ENCODE measurements at places on chromosomes 5 and 9. TPM values are rescaled to one million over a fixed set of nuclear protein-coding genes. Genes with fewer than 3 reads are reported as not detected.

The PAEP gene
- not detected for total RNA-seq

The SMIM15 gene
- 11.3 TPM for total RNA-seq

The SLC6A3 gene
- 0.07 TPM for total RNA-seq

The TMEM252 gene
- not detected for total RNA-seq

The REEP5 gene
- 77.1 TPM for total RNA-seq

The PCDHGA5 gene
- 11.5 TPM for total RNA-seq

The NUTM2F gene
- not detected for total RNA-seq

The PPP3R2 gene
- total RNA-seq = not detected

The WNK2 gene
- 31.9 TPM for total RNA-seq

The SLC6A18 gene
- total RNA-seq = not detected

The TMC1 gene
- 0.95 TPM for total RNA-seq

The SUSD3 gene
- 15.6 TPM for total RNA-seq

DNA sequence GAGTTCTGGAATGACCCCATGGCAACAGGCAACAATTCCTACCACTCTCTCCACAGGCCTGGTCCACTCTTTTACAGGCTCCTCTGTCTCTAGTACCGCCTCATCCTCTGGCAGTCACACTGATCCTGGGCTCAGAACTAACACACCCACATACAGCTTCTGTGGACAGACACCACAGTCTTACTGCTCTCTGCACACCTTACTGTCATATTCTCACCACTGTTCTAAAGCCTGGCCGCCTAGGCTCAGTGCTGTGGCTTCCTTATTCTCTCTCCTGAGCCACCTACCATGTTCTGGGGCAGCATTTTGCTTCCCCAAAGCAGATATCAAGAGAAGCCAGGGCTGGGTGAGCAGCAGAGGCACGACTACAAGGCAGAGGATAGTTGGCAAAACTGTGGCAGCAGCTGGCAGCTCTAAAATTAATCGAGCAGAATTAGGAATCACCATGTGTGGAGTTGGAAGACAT is 14.8 kb downstream of the REEP5 start:
- no peak for DNase-seq
- H3K36me3 ChIP-seq = no peaks in the 10 kb centered on the region
- no peak overlapping the region for H3K4me3 ChIP-seq
- peaks cover 4% of the 10 kb centered on the region for H3K4me1 ChIP-seq

DNA sequence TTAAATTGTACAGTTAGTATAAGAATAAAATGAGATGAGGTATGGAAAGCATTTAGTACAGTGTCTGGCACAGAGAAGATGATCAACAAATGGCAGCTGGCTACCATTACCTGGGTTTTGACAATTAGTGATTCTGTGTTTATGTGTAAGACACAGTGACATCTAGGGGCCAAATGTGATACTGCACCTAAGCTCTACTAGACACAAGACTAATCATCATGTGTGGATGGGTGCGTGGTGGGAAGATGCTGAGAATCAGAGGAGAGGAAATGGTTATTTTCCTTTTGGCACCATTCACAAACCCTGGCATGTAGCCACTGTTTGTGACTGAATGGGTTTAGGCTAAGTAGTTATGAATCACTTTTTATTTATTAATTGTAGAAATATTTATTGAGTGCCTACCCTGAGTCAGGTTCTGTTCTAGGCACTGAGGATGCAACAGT is 109.8 kb upstream of the TBC1D2 start:
- no peak overlapping the region for H3K27ac ChIP-seq
- DNase-seq = no peak
- H3K4me3 ChIP-seq = no peak overlapping the region
- no peaks in the 10 kb centered on the region for H3K4me1 ChIP-seq

DNA sequence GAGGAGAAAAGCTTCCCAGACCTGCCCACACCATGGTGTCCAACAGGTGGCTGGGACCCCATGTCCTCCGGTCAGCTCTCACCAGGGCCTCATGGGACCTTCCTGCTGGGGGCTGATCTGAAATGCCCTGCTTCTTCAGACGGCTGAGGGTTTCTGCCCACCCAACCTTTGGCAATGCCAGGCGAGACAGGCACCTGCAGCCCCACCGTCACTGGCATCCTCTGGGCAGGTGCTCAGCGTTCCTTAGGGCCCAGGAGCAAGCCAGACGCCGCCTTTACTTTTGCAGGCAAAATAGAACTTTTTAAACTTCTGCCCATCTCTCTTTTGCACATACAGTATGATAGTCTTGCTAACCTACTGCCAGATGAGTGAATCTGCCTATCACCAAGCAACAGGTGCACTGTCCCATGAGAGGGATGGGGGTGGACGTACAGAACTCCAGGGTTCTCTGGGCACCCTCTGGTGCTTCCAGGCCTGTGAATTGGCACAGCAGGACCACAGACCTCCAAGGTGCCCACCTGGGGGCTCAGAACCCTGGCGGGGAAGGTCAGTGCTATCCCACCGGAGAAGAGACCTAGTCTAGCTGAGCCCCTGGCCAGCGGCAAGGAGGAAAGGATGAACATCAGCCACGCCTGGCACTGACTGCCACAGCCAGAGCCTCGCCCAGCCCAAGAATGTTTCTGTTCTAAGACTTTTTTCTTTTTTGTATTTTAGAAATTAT is 7.5 kb downstream of the OBP2B start:
- H3K4me1 ChIP-seq = no peaks in the 10 kb centered on the region
- no peak overlapping the region for H3K27ac ChIP-seq
- no peak for DNase-seq
- H3K4me3 ChIP-seq = no peak overlapping the region
- H3K27me3 ChIP-seq = no peaks in the 10 kb centered on the region

DNA sequence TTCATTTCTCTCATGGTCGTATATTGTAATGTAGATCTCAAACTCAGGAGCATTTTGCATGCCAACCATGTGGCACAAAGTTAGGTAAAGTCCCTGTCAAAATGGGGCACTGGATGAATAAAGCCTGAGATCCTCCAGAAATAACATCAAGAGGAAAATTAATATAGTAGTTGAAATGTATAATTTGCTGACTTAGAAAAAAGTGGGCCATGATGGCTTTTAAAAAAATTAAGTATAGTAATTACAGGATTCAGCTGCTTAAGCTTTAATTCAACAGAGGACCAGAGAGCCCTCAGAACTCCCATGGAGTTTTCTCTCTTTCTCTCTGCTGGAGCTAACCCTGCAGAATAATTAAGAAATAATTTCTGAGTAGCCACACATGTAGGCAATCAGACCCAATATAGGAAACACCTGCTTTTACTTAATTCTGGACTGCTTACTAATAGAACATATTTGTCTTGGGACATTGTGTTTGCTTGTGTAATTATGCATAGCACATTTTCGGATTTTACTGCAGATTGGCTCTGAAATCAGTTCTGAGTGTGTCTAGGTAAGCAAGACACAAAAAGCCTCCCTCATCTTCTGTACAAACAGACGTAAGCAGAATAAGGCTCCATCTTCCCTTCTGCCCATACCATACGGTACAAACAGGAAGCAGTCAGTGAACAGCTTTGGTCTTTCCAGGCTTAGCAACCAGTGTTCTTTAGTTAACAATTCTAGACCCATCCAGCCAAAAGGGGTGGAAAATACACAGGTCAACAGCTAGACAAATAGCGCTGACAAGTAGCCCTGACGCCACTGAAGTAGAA is 26.5 kb upstream of the PCSK1 start:
- H3K27me3 ChIP-seq = no peaks in the 10 kb centered on the region
- no peak for DNase-seq
- no peaks in the 10 kb centered on the region for H3K4me1 ChIP-seq
- H3K4me3 ChIP-seq = no peak overlapping the region

- H3K36me3 ChIP-seq = no peaks in the 10 kb centered on the region
- no peak overlapping the region for H3K27ac ChIP-seq
- H3K4me1 ChIP-seq = no peaks in the 10 kb centered on the region
- DNase-seq = no peak
- no peak overlapping the region for H3K4me3 ChIP-seq
Observed at GRCh38 chr9:137900584-137901310, 23.2 kb downstream of the CACNA1B start.

GRCh38 chr5:137935190-137935589 is 45.9 kb downstream of the PKD2L2 start:
- H3K27me3 ChIP-seq = no peaks in the 10 kb centered on the region
- no peak for DNase-seq
- H3K4me3 ChIP-seq = no peak overlapping the region
- no peaks in the 10 kb centered on the region for H3K36me3 ChIP-seq
- no peak overlapping the region for H3K27ac ChIP-seq
- no peaks in the 10 kb centered on the region for H3K4me1 ChIP-seq

DNA sequence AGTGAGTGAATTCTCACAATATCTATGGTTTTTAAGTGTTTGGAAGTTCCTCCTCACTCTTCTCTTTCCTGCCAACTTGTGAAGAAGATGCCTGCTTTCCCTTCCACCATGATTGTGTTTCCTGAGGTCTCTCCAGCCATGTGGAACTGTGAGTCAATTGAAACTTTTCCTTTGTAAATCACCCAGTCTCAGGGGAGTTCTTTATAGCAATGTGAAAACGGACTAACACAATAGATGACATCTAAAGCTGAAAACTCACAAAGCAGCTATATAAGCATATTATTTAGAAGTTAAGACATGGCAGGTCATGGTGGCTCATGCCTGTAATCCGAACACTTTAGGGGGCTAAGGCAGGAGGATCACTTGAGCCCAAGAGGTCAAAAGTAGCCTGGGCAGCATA is 130.2 kb downstream of the ARRDC3 start:
- no peaks in the 10 kb centered on the region for H3K4me1 ChIP-seq
- DNase-seq = no peak
- H3K36me3 ChIP-seq = no peaks in the 10 kb centered on the region
- H3K27ac ChIP-seq = no peak overlapping the region
- no peaks in the 10 kb centered on the region for H3K27me3 ChIP-seq
- H3K4me3 ChIP-seq = no peak overlapping the region

- no peaks in the 10 kb centered on the region for H3K27me3 ChIP-seq
- H3K36me3 ChIP-seq = no peaks in the 10 kb centered on the region
- no peaks in the 10 kb centered on the region for H3K4me1 ChIP-seq
- no peak overlapping the region for H3K4me3 ChIP-seq
Observed at GRCh38 chr5:147538236-147538635, 28.4 kb upstream of the DPYSL3 start.

DNA sequence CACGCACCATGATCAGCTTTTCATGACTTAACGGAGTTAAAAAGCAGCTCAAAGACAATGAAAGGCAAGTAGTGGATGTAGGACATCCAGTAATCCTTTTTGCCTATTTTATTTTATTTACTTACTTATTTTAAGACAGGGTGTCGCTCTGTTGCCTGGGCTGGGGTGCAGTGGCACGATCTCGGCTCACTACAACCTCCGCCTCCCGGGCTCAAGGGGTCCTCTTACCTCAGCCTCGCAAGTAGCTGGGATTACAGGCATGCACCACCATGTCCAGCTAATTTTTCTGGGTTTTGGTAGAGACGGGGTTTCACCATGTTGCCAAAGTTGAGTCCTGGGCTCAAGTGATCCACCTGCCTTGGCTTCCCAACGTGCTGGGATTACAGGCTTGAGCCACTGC is 148.9 kb downstream of the DAB2IP start:
- no peaks in the 10 kb centered on the region for H3K4me1 ChIP-seq
- DNase-seq = no peak
- no peak overlapping the region for H3K4me3 ChIP-seq
- H3K36me3 ChIP-seq = no peaks in the 10 kb centered on the region
- H3K27ac ChIP-seq = no peak overlapping the region
- H3K27me3 ChIP-seq = no peaks in the 10 kb centered on the region

DNA sequence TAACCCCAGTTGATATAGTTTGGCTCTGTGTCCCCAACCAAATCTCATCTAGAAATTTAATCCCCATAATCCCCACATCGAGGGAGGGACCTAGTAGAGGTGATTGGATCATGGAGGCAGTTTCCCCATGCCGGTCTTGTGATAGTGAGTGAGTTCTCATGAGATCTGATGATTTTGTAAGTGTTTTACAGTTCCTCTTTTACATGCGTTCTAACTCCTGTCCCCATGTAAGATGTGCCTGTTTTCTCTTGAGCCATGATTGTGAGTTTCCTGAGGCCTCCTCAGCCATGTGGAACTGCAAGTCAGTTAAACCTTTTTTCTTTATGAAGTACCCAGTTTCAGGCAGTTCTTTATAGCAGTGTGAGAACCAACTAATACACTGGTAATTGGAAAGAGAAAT is 73.6 kb downstream of the CDH12 start:
- H3K36me3 ChIP-seq = no peaks in the 10 kb centered on the region
- no peaks in the 10 kb centered on the region for H3K4me1 ChIP-seq
- no peak overlapping the region for H3K27ac ChIP-seq
- DNase-seq = no peak
- no peak overlapping the region for H3K4me3 ChIP-seq
- no peaks in the 10 kb centered on the region for H3K27me3 ChIP-seq

- H3K4me3 ChIP-seq = no peak overlapping the region
- H3K27ac ChIP-seq = no peak overlapping the region
- H3K4me1 ChIP-seq = no peaks in the 10 kb centered on the region
- no peak for DNase-seq
Observed at GRCh38 chr9:33637881-33638280, 113.8 kb downstream of the ANKRD18B start.

GRCh38 chr5:21646469-21646868 is 1206.7 kb downstream of the CDH12 start:
- no peaks in the 10 kb centered on the region for H3K4me1 ChIP-seq
- no peak overlapping the region for H3K27ac ChIP-seq
- H3K36me3 ChIP-seq = no peaks in the 10 kb centered on the region
- H3K4me3 ChIP-seq = no peak overlapping the region

DNA sequence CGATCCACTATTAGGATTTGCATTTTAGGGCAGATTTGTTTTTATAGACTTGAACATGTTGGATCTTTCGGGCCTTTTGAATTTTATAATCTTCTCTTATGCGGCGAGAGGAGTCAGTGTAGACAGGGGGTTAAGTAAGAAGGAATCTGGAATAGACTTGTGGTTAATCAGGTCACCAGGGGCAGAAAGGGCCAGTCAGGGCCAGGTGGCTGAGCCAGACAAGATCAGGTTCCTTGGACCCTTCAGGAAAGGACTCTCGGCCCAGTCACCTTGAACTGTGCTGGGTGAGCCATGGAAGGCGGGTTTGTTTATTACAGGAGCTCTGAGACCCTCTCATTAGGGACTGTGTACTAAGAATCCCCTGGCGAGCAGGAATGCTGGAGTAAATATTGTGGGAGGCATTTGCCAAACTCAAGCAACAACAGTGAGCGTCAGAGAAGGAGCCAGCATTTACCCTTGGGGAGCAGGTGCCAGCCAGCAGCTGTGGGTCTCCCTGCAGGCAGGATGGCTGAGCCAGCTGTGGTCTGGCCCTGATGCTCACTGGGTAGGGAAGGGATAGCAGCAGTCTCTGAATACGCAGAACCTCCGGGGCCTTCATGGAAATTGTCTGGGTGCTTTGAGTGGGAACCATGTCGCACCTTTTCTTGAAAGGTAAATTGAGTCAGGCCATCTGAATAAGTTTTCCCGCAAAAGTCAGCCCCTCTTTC is 79.2 kb downstream of the UBE2QL1 start:
- no peak overlapping the region for H3K4me3 ChIP-seq
- H3K27ac ChIP-seq = no peak overlapping the region
- DNase-seq = no peak
- no peaks in the 10 kb centered on the region for H3K4me1 ChIP-seq
- no peaks in the 10 kb centered on the region for H3K36me3 ChIP-seq

GRCh38 chr5:120297616-120298015 is 166.5 kb upstream of the PRR16 start:
- H3K4me3 ChIP-seq = no peak overlapping the region
- H3K27ac ChIP-seq = no peak overlapping the region
- H3K4me1 ChIP-seq = no peaks in the 10 kb centered on the region
- H3K27me3 ChIP-seq = no peaks in the 10 kb centered on the region
- no peaks in the 10 kb centered on the region for H3K36me3 ChIP-seq

All from uterus (tissue), 4 donors.